Stimulated activated CD8-positive, alpha-beta memory T cell treated with anti-CD3 and anti-CD28 coated beads, Interleukin-12 subunit alpha, Interleukin-12 subunit beta, amount 100 ng/mL, for 4 hours (primary cell): ENCODE measurements at places on chromosomes 3 and 15.

- DNase-seq, result no peak
These were observed 63.7 kb upstream of the MRPS22 start for GRCh38 chr3:139280027-139280671.

DNA sequence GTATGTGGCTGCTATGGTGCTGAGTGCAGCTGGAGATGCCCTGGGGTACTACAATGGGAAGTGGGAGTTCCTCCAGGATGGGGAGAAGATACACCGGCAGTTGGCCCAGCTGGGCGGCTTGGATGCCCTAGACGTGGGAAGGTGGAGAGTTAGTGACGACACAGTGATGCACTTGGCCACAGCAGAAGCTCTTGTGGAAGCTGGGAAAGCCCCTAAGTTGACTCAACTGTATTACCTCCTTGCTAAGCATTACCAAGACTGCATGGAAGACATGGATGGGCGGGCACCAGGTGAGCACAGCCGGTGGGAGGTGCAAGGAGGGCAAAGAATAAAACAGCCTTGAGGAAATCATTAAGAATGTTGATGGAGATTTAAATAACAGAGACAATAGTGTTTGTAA is 2.9 kb downstream of the ADPRH start:
- no peak for DNase-seq

DNA sequence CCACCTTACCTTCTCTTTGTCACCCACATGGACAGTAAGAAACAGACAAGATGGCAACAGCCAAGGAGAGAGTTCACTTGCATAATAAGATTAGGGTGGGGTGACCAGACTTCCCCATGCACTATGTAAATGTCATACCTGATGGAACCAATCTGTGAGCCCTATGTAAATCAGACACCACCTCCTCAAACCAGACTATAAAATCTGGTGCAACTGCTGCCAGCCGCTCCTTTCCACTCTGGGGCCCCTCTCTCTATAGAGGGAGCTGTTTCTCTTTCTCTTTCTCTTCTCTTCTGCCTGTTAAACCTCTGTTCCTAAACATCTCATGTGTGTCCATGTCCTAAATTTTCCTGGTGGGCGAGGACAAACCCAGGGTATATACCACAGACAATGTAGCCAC is 405.5 kb upstream of the CNTN4 start:
- no peak for DNase-seq

- no peak for DNase-seq
These were observed 147.4 kb downstream of the TJP1 start for GRCh38 chr15:29674661-29675533.

- DNase-seq, result no peak
These were observed 174.4 kb upstream of the THBS1 start for GRCh38 chr15:39406485-39406884.

DNA sequence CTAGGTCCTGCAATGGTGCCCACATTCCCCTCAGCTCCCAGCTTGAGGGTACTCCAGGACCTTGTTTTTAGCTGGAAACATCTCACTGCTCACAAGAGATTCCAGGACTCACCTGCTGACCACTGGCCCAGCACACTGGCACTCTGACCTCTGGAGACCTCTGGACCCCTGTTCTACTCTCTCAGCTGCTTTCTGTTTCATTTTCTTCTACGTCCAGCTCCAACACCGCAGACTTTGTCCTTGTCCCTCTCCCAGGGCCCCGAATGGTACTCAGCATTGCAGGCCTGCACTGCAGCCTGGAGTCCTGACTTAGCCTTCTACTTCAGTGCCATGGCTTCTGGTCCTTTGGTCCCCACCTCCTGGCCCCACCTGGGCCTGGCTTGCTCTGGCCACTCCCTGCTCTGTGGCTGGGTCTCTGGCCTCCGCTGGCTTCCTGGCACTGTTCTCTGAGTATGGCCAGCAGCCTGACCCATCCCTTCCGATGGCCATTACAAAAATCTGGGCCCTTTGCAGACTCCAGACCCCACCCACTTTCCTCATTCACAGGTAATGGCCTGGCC is 27.9 kb downstream of the KY start:
- DNase-seq, result no peak

- DNase-seq, result no peak
These were observed 310.8 kb downstream of the PTPRG start for GRCh38 chr3:61872077-61872706.
